ENCODE measurements at places on chromosomes 2 and 18.

DNA sequence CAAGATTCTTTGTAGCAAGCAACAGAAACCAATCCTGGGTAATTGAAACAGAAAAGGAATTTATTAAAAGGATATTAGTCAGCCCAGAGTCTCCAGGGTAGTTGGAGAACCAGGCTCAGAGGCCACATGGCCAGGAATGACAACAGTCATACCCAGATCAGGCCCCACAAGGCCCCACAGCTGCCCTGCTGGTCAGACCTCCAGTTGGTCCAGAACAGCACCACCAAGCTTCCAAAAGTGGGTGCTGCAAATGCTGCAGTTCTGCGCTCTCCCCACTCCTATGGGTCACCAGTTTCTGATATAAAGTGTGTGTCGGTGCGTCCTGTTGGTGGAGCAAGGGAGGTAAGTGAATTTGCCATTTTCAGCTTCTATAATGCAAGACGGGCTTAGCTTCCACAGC lies 29.9 kb downstream of the KLHL29 start:
- no peak for DNase-seq

GRCh38 chr2:138956116-138956515 lies 175.9 kb upstream of the NXPH2 start:
- DNase-seq, result no peak

DNA sequence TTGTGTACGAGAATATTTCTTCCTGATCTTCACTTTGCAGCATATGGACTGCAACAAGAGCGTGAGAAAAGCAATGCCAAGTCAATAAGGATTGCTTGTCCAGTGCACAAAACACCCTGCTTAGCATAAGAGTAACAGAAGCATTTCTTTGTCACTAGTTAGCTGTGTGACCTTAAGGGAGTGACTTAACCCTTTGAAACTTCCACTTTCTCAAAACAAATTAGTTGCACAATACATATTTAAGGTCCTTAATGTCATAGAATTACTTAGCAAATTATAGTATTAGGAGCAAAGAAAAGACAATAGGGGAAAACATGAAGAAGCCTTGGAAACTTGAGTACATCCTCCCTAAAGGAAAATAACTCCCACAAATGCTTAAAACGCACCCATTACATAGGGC lies 230.1 kb downstream of the RNF152 start:
- no peak for DNase-seq

GRCh38 chr2:75619956-75620740 lies 26.4 kb upstream of the MRPL19 start:
- no peak for DNase-seq

DNA sequence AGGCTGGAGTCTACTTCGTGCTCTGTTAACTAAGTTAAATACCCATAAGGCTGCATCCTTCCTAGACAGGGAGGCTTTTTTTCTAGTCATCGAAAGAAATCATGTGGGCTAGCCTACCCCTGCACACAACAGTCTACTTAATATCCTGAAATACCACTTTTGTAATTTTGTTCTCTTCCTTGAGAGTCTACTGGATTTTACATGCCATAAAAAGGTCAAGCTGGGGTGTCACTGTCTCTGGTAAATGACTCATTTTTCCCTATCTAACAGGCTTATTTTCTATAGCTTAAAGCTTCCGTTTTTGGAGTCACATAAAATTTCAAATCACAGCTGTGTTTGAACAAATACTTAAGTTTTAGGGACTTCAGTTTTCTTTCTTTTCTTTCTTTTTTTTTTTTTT lies 10.7 kb upstream of the STAM2 start:
- no peak for DNase-seq

DNA sequence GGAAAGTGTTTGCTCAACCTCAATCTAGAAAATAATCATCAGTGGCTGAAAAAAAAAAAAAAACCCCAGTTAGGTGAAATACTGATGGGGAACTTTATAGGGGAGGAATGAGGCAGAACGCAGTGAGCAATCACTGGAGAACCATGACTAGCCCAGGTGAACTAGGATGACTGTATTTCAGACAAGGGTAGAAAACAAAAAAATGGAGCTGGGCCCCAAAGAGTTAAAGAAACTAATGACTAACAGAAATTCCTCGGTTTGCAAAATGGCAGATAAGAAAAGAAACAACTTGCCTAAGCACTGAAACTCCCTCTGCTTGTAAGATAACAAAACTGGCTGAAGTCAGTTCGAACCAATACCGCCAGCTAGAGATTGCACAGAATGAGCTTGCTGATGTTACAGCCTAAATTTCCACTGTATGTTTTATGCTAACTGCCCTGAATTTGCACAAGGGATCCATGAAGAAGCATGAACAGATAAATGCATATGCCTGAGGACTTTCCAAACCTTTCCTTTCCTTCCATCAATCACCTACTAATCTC lies 245.9 kb downstream of the METTL4 start:
- DNase-seq, result no peak

GRCh38 chr2:12004713-12005112 lies 258.3 kb downstream of the LPIN1 start:
- no peak for DNase-seq

DNA sequence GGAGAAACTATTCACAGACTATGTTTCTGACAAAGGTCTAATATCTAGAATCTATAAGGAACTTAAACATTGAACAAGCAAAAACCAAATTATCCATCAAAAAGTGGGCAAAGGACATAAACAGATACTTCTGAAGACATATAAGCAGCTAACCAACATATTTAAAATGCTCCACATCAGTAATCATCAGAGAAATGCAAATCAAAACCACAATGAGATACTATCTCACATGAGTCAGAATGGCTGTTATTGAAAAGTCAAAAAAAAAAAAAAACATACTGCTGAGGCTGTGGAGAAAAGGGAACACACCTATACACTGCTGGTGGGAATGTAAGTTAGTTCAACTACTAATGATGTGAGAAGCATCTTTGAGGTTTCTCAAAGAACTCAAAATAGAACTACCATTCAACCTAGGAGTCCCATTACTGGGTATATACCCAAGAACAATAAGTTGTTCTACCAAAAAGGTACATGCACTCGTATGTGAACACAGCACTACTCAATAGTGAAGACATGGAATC lies 220.4 kb upstream of the TFPI start:
- DNase-seq, result no peak

DNA sequence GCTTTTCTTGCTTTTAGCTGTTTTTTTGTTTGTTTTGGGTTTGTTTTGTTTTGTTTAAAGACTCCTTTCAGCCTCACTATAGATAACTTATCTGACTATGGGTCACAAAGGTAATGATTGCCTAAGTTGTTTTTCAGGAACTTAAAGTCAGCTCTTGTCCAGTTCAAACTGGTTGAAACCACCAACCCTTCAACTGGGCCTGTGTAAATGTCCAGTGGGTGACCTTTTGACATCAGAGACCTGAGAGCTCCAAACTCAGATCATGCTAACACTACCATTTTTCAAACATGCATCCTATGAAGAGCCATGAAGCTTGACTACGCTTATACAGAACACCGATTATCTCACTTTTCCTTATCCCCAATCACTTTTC lies 144.6 kb upstream of the RMP24 start:
- no peak for DNase-seq

DNA sequence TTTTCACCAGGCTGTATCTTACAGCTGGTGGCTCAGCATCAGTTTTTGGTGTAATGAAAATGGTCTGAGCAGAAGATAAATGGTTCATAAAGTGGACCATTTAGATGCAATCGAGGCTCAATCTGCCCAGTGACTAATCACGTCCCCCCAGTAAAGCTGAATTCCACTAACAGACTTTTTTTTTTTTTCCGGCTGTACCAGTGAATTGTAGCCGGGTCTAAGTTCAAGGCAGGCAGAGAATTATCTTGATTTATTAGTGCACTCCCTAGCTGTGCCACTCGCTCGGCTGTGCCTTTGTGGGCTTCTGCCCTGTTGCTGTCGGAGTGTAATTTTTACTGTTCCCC lies 215.1 kb upstream of the POU3F3 start:
- no peak for DNase-seq

DNA sequence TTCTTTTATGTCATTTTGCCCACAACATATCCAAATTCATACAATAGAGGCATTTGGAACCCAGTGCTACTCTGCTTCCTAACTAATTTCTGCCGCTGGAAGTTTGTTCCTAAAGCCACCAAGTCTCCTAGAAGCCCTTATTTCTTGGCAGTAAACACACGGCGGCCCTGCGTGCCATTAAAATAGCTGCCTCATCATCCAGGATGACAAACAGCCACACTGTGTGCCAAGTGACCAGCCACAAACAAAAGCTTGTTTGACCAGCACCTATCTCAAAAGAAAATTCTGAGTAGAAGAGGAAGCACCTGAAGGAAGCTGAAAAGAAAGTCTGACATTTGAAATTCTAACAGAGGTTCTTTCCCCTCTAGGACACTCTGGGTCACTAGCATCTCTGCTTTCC lies 64.2 kb downstream of the BCL11A start:
- no peak for DNase-seq

Data from femur (tissue), 1 donor.